ENCODE measurements at places on chromosomes 2 and 18.

DNA sequence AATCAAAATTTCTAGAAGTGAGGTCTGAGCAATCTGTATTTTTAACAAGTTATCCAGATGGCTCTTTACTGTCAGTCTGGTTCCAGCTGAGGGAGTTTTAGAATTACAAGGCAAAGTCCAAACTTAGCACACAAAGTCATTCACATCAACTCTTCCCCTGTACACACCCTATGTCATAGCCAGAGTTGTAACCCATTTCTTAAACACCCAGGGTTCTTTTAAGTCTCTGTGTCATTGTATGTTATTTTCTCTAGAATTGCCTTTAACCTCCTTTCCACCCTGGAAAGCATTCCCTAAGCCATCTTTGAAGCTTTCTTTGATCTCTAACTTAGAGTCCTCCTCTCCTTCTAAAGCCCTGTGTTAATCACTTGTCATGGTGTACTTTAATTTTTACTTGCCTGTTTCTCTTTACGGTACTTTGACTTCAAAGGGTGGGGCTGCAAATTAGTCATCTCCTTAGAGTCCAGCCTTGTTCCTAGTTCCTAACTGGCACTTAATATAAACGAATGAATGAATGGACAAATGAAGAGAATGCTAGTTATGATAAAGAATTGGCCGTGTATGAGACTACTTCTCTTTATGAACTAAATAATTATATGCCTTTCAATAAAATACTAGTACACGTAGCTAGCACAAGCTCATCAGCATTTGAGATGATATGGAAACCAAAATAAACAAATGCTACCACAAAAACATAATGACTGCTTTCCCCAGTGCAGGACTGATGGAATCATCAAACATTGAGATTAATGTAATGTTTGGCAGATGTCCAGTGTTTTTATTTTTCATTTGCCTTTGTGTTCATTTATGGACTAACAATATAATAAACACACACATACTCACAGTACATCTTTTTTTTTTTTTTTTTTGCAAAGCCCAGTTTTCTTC is 11.9 kb upstream of the ACTR3 start:
- DNase-seq: no peak

DNA sequence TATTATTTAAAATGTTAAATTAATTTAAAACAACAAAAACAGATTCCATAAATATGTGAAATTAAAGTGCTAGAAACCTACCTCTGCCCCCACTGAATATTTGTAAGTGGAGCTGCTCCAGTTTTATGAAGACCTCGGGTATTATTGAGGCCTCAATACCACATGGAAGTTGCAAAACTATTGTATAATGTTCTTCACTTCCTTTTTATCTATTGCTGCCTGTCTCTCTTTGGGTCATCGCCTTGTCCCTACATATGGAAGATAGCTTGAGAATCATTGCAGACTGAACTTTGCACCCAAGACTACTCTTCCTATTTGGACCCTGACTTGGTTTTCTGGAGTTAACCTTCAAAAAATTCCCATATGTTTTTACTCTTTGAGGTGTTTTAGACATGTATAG is 212.1 kb upstream of the NETO1 start:
- no peak for DNase-seq

DNA sequence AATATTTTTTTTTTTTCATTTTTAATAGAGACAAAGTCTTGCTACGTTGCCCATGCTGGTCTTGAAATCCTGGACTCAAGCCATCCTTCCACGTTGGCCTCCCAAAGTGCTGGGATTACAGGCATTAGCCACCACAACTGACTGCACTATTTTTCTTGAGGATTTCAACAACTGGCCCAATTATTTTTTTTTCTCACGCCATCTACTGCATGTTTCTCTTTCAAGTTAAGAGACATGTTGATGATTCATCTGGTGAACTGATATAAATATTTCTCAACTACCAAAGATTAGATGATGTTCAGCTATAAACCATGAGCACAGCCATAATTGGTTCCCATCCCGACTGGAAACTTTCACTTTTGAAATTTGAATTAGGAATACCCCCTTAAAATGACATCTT is 688.4 kb upstream of the SYT4 start:
- no peak for DNase-seq

GRCh38 chr2:158990397-158991214 is 22.2 kb downstream of the TANC1 start:
- no peak for DNase-seq

DNA sequence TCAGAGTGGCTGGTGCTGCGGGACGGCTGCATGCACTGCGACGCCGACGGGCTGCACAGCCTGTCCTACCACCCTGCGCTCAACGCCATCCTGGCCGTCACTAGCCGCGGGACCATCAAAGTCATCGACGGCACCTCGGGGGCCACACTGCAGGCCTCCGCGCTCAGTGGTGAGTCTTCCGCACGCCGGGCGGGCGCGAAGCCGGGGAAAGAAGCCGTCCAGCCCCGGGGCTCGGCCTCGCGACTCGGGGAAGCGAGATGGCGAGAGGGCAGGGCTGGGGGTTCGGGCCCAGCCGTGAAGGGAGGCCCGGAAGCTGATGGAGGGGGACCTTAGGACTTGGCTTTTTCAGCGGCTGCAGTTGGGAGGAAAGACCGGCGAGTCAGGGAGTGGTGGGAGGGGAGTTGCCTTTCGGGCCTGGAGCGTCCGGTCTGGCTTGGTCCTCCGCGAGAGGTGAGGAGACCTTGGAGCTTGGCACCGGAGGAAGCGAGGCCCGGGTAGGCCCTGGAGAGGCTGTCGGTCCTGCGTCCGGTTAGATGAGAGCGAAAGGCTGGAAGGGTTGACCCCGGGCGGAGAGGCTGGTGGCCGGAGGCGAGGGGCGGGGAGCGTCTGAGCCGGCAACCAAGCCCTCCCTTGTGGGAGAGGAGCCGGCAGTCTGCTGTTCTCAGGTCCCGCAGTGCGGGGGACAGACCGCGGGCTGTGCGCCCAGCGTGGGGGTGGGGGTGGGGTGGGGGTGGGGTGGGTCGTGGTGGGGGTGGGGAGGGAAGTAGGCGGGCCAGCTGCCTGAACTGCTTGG is 691 bp downstream of the BIRC6 start:
- DNase-seq: peak; percentile 36

Measured in stimulated activated CD4-positive, alpha-beta T cell treated with anti-CD3 and anti-CD28 coated beads, Interleukin-4, amount 100 ng/mL, for 1 hour (primary cell).